Calu3 (cell line): ENCODE measurements at places on chromosomes 13 and 19. TPM values are rescaled to one million over a fixed set of nuclear protein-coding genes. Genes with fewer than 3 reads are reported as not detected.

The NR1H2 gene
- total RNA-seq, result 72.7 and 77.5 TPM in 2 replicates

The FKRP gene
- total RNA-seq, result 33.7 and 35.0 TPM in 2 replicates

GRCh38 chr19:54047616-54048015 lies 16.1 kb downstream of the VSTM1 start:
- no peak for DNase-seq

DNA sequence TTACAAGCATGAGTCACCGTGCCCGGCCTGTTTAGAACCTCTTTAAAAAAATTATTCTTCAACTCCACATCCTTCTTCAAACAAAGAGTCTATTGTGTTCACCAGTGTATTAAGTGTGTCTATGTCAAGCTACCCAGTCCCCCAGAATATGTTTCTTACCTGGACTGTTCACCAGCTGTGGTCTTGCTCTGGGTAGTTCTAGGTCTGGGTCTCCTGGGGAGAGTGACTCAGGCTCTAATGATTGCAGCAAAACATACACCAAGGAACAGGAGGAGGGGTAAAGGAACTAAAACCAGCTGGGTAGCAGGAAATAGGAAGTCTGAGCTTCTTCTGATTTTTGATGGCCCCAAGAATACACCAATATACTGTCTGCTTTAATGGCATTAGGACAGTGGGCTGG lies at the start of gene FPR1:
Gene FPR1 (minus strand): TSS at position 224 of the 400 bp plus-strand sequence. CDS start 4,884 bp downstream, outside the sequence.
- DNase-seq, result peak; percentile 32

GRCh38 chr13:22265563-22265962 lies 594.7 kb downstream of the FGF9 start:
- DNase-seq, result no peak

GRCh38 chr13:43516401-43516833 lies 270.4 kb downstream of the ENOX1 start:
- no peak for DNase-seq

DNA sequence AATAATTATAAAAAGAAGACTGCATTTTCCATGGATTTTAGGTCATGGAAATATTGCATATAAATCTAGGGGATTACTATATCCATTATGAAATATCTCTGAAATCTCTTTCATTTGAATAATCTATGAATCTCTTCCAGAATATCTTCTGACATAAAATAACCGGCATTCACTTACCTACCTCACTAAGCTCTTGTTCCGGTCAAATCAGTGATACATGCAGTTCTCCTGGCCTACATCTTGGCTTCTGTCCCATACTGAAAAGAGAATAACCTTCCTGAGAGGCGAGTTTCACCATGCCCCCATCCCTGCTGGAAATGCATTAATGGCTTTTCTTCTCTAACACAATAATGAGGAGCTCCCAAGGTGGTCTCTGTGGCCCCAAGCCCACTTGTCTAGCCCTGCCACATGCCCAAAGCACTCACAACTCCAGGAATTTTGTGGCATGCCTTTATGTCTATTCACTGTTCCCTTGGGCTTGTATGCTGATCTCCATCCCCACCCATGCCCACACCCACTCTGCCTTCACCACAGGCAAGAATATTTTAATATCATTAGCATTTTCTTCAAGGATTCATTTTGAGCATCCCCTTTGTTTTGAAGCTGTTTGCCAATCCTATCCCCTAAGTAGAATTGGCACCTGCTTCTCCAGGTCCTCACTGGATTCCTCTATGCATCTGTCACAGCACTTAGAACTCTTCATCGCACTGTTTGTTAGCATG lies 401.6 kb downstream of the COG6 start:
- no peak for DNase-seq

DNA sequence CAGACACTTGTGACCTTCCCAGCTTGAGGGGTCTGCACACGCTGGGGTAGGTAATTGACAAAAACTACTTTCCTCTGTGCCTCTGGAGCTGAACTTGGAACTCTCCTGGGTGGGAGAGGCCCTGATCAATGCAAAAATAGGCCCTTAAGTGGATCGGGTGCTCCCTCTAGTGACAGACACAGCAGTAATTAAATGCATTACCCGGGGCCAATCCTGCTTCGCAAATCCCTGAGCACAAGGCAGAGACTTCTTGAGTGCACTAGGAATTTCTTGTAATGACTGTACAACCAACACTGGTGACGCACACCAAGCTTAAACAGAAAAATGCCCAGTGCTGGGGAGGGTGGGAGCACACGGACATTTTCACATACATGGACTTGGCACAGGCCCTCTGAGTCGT lies 10.6 kb upstream of the UBE2S start:
- DNase-seq, result peak; percentile 80

DNA sequence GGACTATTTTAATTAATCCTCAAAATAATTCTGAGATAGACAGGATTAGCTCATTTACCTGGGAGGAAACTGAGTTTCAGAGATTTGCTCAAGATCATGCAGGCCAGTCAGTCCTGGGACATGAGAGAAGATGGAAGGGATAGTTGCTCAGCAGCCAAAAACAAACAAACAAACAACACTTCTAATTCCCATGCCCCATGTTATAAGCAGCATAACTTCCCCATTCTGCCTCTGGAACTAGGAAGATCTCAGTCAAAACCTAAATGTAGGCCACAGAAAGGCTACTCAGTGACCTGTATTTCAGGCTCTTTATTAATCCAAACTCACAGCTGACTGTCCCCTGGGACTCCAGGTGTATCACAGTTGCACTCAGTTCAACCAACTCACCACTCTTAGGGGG lies 489.2 kb upstream of the NBEA start:
- DNase-seq, result no peak

GRCh38 chr19:15584541-15585115 lies 30.4 kb upstream of the CYP4F8 start:
- peak; percentile 84 for DNase-seq

- DNase-seq, result no peak
These were observed 21.4 kb upstream of the ERVV-1 start for GRCh38 chr19:52992109-52993004.

GRCh38 chr13:22538400-22538799 lies 642.4 kb upstream of the SGCG start:
- DNase-seq, result no peak

- DNase-seq, result no peak
These were observed 74.6 kb upstream of the MEDAG start for GRCh38 chr13:30831515-30831914.
